ENCODE measurements at places on chromosomes 2 and 18.

DNA sequence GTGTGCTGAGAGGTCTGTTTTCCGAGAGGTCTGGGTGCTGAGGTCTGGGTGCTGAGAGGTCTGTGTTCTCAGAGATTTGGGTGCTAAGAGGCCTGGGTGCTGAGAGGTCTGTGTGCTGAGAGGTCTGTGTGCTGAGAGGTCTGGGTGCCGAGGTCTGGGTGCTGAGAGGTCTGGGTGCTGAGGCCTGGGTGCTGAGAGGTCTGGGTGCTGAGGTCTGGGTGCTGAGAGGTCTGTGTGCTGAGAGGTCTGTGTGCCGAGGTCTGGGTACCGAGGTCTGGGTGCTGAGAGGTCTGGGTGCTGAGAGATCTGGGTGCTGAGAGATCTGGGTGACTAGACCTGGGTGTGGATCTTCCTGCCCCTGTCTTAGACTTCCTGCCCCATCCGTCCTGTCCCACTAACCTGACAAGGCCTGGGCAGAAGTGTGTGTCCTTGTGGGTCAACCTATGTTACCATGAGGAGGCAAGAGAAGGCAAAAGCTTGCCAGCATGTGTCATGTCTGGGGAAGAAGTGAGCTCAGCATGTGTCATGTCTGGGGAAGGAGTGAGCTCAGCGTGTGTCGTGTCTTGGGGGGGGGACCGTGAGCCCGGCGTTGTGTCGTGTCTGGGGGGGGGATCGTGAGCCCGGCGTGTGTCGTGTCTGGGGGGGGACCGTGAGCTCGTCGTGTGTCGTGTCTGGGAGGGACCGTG, 69.3 kb downstream of the KCNG2 start:
- ATAC-seq, result peak; percentile 33

GRCh38 chr2:238820916-238821315, 27.0 kb upstream of the TWIST2 start:
- ATAC-seq, result no peak

GRCh38 chr18:45839414-45840395, 14.2 kb downstream of the SIGLEC15 start:
- ATAC-seq, result peak; percentile 68

- no peak for ATAC-seq
Measured at GRCh38 chr2:215536510-215536909, 100.6 kb upstream of the FN1 start.

- ATAC-seq, result no peak
Measured at GRCh38 chr2:60612033-60612432, 58.6 kb upstream of the BCL11A start.

GRCh38 chr2:120551522-120551921, 184.1 kb upstream of the GLI2 start:
- ATAC-seq, result no peak

DNA sequence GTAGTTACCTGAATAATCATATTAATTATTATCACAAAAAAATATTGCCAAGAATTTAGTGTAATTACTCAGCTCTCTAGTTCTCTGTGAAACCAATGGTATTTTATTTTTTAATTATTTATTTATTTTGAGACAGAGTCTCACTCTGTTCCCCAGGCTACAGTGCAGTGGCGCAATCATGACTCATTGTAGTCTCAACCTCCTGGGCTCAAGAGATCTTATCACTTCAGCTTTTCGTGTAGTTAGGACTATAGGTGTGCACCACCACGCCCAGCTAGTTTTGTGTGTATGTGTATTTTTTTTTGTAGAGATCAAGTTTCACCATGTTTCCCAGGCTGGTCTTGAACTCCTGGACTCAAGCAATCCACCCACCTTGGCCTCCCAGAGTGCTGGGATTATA, 440.4 kb upstream of the CDH20 start:
- ATAC-seq, result peak; percentile 93

DNA sequence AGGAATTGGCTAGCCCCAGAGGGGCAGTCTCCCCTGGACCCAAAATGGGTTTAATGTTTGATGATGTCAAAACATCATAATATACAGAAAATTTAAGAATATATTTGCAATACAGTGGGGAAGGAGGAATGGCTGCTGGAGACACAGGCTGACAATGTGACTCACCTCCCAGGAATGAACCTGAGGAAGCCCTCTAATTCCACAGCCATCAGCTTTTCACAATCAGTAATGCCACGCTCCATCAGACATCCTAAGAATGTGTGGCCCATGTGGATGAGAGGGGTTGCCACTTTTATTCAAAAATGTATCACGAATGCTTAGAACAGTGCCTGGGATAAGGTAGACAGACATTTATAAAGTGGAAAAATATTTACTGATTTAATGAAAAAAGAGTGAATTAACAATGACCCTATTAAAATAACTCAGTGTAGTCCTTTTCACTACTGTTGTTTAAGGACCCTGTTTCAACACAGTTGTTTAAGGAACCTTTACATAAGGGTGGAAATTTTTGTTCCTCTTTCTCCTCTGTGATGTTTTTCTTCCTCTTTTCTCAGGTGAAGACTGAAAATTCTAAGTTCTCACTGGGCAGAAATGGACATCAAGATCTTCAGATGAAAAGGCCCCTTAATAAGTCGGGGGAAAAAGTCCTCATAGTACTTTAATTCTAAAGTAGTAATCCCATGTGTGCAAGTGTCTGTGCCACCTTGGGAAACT, 17.5 kb upstream of the TMEM163 start:
- no peak for ATAC-seq

DNA sequence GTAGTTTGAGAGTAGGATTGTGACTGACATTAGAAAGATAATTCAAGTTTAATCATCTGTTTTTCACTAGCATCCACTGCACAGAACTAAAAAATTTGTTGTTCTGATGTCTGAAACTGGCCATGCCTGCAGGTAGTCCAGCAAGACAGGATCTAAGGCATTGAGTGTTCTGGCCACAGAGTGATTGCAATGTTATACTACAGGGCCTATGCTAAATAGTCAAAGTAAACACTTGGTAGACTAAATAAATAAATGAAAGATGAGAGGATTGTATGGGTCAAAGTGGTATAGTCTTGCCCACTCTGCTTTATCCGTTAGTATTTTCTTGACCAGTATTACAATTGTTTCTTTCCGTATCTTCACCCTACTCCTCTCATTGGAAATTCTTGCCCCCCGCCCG, 27.6 kb upstream of the FANCL start:
- no peak for ATAC-seq

- ATAC-seq, result no peak
Measured at GRCh38 chr2:191942739-191943103, 95.8 kb upstream of the CAVIN2 start.

- no peak for ATAC-seq
Measured at GRCh38 chr18:6427286-6427685, 12.6 kb upstream of the L3MBTL4 start.

DNA sequence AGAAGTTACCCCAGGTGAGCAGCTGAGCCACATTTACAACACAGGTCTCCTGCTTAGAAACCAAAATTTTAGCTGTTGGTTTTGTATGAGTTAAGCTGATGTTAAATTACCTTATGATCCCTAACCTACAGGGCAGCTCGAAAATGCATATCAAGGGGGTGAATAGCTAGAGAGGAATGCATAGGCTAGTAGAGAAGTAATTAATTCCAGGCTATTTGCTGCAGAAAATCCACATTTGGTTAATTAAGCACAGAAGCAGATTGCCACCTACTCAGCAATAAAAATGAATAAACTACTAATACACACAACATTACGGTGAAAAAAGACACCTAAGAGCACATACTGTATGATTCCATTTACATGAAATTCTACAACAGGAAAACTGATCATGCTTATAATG, 91.4 kb downstream of the OSBPL1A start:
- no peak for ATAC-seq

DNA sequence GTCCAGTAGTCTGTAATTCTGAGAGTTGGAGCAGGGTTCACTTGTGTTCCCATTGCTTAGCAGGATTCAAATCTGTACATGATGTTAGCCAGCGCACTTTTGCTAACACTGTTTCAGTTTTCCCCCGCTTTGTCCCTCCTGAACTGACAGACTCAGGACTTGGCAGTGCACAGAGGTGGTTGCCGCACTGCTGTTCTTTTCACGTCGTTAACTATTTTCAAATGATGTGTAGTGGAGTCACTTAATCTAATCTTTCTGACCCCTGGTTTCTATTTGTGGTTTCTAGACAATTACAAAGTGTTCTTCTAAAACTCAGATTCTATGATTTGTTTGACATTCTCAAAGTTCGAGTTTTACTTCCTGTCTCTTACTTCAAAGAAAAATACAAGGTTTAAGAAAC, 234.5 kb downstream of the RBM43 start:
- no peak for ATAC-seq

- no peak for ATAC-seq
Measured at GRCh38 chr18:69655816-69656215, 255.1 kb downstream of the DOK6 start.

DNA sequence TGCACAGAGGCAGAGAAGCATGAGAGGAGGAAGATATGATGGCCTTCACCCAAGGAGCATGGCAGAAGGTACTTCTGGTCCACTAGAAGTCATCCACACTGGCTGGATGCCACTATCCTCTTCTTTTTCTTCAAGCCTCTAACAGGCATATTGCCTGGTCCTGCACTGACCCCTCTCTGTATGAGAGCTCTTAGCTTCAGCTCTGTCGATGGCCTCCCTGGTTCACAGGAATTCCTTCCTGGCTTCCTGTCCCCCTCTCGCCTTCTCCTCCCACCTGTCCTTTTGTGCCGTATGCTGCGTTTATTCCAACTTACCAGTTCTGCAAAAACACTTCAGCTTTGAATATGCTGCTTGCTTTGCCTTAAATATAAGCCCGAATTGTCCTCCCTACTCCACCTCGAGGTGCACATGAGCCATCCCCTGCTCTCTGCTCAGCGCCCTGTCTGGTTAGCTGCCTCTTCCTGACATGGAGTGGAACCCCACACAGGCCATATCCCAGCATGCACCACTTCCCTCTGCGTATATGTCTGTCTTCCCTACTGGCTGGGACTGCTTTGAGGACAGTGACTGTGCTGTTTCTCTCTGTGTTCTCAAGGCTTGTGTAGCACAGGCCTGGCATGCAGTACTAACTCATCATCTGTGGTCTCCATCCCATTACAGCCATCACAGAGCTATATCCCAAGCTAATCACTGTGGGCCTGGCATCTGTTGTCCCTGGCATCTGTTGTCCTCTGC, 474.9 kb downstream of the EIPR1 start:
- no peak for ATAC-seq

DNA sequence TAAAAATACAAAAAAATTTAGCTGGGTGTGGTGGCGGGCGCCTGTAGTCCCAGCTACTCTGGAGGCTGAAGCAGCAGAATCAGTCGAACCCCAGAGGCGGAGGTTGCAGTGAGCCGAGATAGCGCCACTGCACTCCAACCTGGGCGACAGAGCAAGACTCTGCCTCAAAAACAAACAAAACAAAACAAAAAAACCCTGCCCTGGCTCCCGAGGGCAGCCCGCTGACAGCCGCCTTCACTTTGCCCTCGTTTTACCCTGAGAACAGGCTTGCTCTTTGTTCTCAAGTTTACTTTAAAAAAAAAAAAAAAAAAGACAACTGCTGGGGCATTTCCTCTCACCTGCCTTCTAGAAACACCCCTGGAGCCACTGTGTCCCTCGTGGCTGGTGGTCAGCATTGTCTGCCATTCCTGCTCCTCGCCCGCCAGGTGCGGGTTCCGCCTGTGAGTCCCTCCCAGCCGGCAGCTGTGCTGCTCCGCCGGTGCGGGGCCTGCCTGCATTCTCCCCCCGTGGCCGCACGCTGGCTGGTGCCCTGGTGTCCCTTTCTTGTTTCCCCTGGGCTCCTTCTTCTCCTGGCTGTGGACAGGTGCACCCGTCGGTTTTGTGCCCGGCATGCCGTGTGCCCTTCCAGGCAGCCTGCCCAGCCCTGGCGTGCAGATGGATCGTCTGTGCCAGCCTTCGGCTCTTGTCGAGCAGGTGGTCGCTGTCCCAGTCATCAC, 105.7 kb downstream of the USP40 start:
- ATAC-seq, result no peak

- peak; percentile 95 for ATAC-seq
Measured at GRCh38 chr2:45681675-45682074, 30.2 kb downstream of the PRKCE start.

DNA sequence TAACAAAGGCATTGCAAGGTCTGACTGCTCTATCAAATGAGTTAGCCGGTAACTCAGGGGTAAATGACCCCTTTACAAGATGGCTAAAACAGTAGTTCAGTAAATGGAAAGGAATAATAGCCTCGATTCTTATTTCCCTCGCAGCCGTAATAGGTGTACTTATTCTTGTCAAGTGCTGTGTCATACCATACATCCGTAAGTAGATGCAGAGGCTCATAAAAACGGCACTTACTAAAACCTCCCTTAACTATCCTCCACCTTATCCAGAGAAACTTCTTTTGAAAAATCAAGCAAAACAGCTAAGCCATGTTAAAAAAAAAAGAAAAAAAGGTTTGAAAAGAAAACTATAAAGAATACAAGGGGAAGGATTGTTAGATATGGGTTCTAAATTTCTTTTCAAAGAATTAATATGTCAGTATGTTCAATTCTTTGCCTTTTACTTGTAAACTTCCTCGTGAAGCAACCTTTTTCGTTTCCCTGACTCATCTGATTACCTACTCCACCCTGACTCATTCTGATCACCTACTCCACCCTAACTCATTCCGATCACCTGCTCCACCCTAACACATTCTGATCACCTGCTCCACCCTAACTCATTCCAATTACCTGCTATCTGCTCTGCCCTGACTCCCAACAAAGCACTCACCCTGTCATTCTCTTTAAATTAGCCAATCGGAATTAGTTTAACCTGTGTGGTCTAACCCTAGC, 127.5 kb downstream of the SPAG16 start:
- peak; percentile 67 for ATAC-seq

- no peak for ATAC-seq
Measured at GRCh38 chr2:186540941-186541340, 48.9 kb upstream of the ITGAV start.

DNA sequence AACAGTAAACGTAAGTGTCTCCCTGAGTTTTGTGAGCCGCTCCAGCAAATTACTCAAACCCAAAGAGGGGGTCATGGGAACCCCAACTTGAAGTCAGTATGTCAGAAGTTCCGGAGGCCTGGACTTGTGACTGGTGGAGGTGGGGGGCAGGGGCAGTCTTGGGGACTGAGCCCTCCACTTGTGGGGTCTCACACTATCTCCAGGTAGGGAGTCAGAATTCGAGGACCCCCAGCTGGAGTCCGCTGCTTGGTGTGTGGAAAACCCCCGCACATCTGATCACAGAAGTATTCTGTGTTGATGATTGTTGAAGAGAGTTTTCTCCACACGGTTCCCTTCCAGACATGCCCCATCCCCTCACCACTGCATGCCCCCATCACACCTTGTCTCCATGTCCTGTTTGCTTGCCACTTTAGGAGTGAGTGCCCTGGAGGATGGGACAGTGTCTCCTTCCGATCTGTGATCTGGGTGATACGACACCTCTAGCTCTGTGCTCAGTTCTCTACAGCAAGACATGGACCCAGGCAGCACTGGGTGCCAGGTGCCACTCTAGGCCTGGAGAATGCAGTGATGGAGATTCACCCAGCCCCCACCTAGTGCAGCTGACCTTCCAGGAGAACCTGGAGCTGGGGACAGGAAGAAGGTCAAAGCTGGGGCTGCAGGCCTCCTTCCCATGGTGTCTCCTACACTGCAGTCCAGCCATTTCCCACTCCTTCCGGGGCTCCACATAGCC, 85.6 kb downstream of the TFCP2L1 start:
- ATAC-seq, result no peak

GRCh38 chr2:240121675-240122074, 14.4 kb downstream of the COPS9 start:
- ATAC-seq, result no peak

GRCh38 chr2:120204022-120204405, 19.2 kb downstream of the TMEM185B start:
- ATAC-seq, result no peak

- ATAC-seq, result peak; percentile 75
Measured at GRCh38 chr2:219722276-219722879, 94.9 kb downstream of the SLC4A3 start.

All from esophagus mucosa (tissue), 1 donor.